ENCODE measurements at places on chromosomes 12 and 14.

GRCh38 chr12:119158402-119158801 lies 20.3 kb upstream of the HSPB8 start:
- DNase-seq = no peak

GRCh38 chr14:48584031-48584430 lies 908.6 kb upstream of the MDGA2 start:
- DNase-seq = no peak

- DNase-seq = no peak
Measured at GRCh38 chr12:47967461-47968321, 4.3 kb downstream of the TMEM106C start.

GRCh38 chr12:90343966-90344365 lies 611.0 kb downstream of the CCER1 start:
- DNase-seq = no peak

- peak; percentile 6 for DNase-seq
Measured at GRCh38 chr12:69284131-69284530, 44.8 kb downstream of the CPSF6 start.

DNA sequence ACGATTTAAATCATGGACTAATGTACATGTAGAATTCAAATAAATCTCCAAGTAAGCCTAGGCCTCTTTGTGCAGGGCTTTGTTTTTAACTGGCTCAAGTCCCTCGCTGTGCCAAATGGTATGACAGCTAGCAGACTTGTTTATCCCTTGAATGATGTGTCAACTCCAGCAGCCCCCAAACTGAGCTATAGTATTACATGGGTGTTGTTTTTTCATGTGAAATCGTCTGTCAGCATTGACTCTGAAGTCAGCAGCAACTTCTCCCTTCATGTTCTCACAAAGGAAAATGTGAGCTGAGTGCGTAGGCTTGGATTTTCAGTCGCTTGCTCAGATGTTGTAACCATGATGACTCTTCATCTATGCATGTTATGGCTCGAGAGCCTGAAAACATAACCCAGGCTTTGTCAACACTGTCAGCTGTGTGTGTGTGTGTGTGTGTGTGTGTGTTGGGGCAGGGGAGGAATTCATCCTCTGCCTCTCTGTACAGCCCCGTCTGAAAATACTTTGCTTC lies 73.3 kb downstream of the PTHLH start:
- no peak for DNase-seq

- no peak for DNase-seq
Measured at GRCh38 chr14:58077621-58078020, 74.4 kb downstream of the ARMH4 start.

DNA sequence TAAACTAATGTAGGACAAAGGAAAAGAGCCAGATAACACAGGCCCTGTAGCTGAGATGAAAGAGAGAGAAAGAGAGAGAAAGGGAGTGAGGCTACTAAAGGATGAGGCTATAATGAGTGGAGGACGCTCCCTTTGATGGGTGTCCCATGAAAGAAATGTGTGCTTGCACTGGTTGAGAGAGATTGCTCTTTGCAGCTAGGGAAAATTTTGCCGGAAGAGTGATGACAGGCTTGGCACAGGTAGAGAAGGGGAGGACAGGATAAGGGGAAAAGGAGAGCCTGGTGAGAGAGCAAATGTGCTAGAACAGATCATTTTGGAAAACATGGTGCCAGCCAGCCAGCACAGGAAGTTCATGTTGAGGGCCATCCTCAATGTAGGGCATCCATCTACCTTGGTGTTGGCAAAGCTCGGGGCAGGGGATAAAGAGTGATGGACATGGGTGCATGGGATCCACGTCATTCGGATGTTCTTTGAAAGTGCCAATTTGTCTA lies 248.6 kb downstream of the BTG1 start:
- DNase-seq = no peak

DNA sequence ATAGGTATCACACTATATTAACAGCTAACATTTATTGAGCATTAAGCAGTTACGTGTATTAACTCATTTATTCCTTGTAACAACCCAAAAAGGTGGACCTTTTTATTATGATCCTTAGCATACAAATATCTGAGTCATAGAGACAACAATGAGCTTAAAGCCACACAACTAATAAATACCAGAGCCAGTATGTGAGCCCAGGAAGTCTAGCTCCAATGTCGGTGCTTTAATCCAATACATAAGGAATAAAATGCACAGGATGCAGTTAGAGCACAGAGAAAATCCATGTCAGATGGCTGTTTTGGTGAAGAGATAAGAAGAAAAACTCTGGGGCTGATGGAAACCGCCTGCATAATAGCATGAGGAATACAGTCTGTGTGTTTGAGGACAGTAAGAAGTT lies 888.6 kb downstream of the TMTC2 start:
- DNase-seq = no peak

DNA sequence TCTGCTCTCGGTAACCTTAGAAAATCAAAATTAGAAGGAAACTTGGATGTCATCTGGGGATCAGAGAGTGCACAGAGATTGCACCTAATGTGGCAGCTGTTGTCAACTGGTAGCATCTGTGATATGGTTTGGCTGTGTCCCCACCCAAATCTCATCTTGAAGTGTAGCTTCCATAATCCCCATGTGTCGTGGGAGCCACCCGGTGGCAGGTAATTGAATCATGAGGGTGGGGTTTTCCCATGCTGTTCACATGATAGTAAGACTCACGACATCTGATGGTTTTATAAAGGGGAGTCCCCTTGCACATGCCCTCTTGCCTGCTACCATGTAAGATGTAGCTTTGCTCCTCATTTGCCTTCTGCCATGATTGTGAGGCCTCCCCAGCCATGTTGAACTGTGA lies 127.7 kb upstream of the SRRM4 start:
- DNase-seq = no peak

Data from germinal center (tissue), 1 donor.